Esophagus mucosa (tissue), 1 donor: ENCODE measurements at places on chromosomes 16 and 17.
A peak's percentile ranks its signal among the peaks of the same experiment; 100 is the strongest.

GRCh38 chr17:41519501-41520224 is 973 bp upstream of the KRT15 start:
- peak; percentile 12 for ATAC-seq

- ATAC-seq = no peak
Observed at GRCh38 chr17:9874722-9875121, 30.3 kb downstream of the RCVRN start.

DNA sequence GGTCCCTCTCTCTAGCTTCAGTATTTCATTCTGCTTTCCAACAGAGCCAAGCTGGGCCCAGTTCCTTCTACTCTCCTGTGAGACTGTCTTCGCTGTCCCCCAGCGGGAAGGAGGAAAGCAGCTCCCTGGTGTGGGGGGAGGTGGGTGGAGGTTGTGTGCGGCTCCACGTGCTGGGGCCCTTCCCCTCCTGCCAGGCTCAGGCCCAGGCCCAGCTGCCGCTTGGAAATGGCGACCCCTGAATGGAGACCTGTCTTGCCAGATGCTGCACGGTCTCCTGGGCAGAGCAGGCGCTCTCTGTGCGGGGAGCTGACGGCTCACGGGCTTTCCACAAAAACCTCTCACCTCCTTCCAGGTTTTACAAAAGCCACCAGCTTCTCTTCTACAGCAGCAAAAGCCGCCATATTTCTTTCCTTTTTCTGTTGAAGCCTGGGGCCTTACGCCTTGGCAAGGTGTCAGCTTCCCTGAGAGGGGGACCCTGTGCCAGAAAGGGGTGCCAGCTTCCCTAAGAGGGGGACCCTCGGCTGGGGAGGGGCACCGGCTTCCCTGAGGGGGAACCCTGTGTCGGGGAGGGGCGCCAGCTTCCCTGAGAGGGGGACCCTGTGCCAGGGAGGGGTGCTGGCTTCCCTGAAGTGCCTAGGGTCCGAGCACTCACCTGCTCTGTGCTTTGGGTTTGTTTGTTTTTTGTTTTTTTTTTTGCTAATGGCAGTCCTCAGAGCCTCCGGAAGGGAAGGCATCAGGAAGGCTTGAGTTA is 47.5 kb downstream of the ZNF778 start:
- ATAC-seq = no peak

DNA sequence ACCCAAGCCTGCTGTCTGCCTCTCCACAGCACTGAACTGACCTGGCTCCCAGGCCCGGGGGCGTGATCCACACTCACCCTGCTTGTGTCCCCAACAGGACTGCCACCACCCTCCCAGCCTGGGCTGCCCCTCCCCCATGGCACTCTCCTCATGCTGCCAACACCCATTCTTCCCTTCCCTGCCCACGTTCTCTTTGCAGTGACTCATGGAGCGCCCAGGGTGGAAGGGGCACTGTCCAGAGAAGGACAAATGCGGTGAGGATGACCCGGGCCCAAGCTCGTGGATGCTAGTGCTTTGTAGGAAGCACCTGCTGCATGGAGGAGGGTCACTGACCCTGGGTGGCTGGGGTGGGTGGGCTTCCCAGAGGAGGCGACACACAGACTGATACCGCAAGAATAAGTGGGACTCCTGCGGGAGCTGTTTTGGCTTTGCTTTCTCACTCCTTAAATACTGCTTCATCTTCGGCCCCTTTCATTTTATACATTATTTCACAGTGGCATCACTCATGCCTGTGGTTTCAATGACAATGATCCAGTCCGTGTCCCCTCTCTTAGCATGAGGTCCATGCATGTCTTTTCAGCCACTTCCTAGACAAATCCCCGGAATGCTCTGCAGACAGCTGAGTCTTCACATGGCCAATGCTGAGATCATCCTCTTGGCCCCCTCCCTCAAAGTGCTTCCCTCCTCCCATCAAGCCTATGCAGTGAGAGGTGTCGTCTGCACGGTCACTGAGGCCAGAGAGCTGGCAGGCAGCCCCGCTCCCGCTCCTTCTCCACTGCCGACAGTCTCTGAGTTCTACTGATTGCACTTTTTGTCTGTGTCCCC is 17.6 kb downstream of the CDK5R1 start:
- peak; percentile 77 for ATAC-seq

GRCh38 chr17:58335061-58335731 is 6.6 kb upstream of the TSPOAP1 start:
- ATAC-seq = no peak

DNA sequence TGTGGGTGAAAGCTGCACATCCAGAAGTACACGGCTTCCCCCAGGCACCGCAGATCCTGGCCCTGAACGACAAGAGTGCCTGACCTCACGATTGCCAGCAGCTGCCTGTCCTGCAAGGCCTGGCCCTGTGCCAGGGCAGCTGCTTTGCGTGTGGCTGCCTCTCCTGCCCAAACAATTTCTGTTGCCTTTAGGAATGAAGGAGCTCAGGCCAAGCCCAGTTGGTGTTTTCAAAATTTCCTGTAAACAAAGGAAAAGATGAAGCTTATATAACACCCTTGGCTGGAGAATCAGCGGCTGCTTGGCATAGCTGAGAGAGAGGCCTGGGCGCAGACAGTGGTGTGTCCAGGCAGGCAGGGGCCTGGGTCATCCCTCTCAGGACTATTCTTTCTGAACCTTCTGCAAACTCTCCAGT is 11.7 kb upstream of the SLC47A2 start:
- ATAC-seq = peak; percentile 31

GRCh38 chr17:37490638-37491614 is 1.2 kb downstream of the DUSP14 start:
- ATAC-seq = peak; percentile 60

- no peak for ATAC-seq
Observed at GRCh38 chr17:18187821-18188761, 4.5 kb downstream of the ALKBH5 start.

- ATAC-seq = peak; percentile 43
Observed at GRCh38 chr17:8015957-8016631, 13.7 kb downstream of the GUCY2D start.

DNA sequence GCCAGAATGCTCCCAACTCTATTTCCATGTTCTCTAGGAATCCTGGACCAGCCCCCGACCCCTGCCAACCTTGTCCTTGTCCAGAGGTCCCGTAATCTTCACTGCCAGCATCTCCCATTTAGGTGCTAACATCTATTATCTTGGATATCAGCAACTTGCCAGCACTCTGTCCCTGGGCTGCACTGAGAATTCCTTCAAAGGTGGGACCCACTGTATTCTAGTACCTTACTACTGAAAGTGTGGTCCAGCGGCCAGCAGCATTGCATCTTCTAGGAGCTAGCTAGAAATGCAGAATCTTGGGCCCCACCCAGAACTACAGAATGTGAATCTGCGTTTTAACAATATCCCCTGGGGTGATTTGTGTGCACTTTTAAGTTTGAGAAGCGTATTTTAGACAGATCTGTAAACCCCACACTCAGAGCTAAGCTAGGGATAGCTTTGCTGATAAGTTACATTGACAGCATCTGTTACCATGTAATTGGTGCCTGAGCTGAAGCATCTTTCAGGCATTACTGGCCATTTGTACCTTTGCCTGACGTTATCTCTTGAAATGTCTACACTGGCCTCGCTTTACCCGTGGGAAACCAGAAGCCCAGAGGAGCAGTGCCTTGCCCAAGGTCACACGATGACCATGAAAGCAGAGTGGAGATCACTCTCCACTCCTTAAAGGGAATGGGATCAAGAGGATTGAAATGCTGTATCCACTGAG is 8.3 kb downstream of the ABAT start:
- ATAC-seq = no peak
